ENCODE measurements at places on chromosomes 5 and 9. TPM values are rescaled to one million over a fixed set of nuclear protein-coding genes. Genes with fewer than 3 reads are reported as not detected.

The LRRC26 gene
- total RNA-seq: 0.48 TPM

- peak; percentile 53 for DNase-seq
Observed at GRCh38 chr5:1140171-1140817, 28.4 kb upstream of the SLC12A7 start.

DNA sequence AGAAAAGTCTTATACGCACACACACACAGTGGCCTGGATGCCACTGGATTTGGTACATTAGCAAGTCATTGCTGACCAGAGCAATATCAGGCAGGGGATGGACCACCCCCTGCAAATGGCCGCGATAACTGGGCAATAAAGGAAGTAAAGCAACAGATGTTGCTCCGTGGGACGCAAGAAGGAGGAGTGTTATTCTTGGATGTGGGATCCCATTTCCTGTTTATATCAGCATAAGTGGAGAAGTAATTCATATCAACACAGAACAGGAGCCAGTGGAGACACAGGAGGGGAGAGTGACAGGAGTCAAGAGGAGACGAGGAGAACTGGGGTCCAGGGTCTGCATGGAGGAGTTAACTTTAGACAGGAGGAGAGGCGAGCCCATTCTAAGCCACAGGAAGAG, 18.4 kb downstream of the RUFY1 start:
- DNase-seq: no peak

The PTPRD gene
- total RNA-seq: 139 TPM

DNA sequence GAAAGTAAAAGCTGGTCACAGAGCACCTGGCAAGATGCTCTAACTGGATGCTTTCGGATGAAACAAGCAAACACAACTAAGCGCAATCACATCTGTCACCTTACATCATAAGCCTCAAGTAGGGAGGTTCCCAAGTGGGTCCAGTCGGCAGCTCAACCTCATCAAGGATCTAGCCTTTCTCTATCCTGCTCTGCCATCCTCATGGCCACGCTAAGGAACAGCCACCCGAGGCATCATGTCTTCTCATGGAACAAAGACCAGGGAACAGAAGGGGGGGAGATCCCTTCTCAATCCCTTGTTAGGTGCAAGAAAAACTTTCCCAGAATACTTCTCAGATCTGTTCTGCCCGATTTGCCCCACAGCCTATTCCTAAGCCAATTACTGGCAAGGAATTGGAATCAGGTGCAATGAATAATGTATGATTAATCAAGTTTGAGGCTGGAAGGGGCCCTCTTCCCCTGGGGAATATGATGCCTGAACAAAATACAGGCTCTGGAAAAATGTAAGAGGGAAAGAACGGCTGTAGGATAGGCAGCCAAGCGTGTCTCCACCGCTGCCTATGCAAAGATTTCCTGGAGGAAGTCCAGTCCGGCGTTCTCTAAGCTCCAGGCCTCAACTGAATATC, 1.3 kb upstream of the HABP4 start:
- no peak for DNase-seq

The FCN2 gene
- total RNA-seq: not detected

The MAP1B gene
- total RNA-seq: 256 TPM
